ENCODE measurements at places on chromosomes 2 and 18.

- DNase-seq: no peak
Observed at GRCh38 chr18:10009321-10010144, 95.7 kb downstream of the VAPA start.

- no peak for DNase-seq
Observed at GRCh38 chr18:49880661-49881060, 67.3 kb upstream of the ACAA2 start.

GRCh38 chr2:197238043-197238365, 72.6 kb downstream of the ANKRD44 start:
- DNase-seq: no peak

GRCh38 chr18:36015629-36016028, 43.1 kb downstream of the RMP24 start:
- no peak for DNase-seq

- DNase-seq: no peak
Observed at GRCh38 chr2:174593574-174594203, 3.9 kb downstream of the WIPF1 start.

- no peak for DNase-seq
Observed at GRCh38 chr2:164920430-164920829, 34.9 kb downstream of the SLC38A11 start.

DNA sequence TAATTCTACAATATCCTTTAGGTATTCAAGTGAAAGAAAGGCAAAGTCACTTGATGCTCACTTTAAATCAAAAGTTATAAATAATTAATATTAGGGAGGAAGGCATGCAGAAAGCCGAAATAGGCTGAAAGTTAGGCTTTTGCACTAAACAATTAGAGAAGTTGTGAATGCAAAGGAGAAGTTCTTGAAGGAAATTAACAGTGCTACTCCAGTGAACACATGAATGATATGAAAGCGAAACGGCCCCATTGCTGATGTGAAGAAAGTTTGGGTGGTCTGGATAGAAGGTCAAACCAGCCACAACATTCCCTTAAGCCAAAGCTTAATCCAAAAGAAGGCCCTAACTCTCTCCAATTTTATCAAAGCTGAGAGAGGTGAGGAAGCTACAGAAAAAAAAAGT, 103.1 kb upstream of the CXCR4 start:
- DNase-seq: no peak

- no peak for DNase-seq
Observed at GRCh38 chr2:16194530-16194929, 254.2 kb downstream of the MYCN start.

GRCh38 chr2:127762846-127763245, 48.1 kb downstream of the WDR33 start:
- DNase-seq: no peak

GRCh38 chr2:165469417-165469816, at the start of gene CSRNP3:
CSRNP3 (plus strand) TSS chr2:165469698; CDS start chr2:165595066, 125,368 bp downstream.
- DNase-seq: peak; percentile 84

Data from cerebellum (tissue), 4 donors.